Astrocyte of the hippocampus (primary cell): ENCODE measurements at places on chromosomes 12 and 14.
A peak's percentile ranks its signal among the peaks of the same experiment; 100 is the strongest.

GRCh38 chr14:55588259-55588699 lies 8.3 kb downstream of the KTN1 start:
- no peak for DNase-seq

GRCh38 chr12:21526053-21526452 lies at the start of gene SPX:
SPX (plus strand) TSS chr12:21526296; CDS start chr12:21526473, 177 bp downstream.
- DNase-seq = no peak

DNA sequence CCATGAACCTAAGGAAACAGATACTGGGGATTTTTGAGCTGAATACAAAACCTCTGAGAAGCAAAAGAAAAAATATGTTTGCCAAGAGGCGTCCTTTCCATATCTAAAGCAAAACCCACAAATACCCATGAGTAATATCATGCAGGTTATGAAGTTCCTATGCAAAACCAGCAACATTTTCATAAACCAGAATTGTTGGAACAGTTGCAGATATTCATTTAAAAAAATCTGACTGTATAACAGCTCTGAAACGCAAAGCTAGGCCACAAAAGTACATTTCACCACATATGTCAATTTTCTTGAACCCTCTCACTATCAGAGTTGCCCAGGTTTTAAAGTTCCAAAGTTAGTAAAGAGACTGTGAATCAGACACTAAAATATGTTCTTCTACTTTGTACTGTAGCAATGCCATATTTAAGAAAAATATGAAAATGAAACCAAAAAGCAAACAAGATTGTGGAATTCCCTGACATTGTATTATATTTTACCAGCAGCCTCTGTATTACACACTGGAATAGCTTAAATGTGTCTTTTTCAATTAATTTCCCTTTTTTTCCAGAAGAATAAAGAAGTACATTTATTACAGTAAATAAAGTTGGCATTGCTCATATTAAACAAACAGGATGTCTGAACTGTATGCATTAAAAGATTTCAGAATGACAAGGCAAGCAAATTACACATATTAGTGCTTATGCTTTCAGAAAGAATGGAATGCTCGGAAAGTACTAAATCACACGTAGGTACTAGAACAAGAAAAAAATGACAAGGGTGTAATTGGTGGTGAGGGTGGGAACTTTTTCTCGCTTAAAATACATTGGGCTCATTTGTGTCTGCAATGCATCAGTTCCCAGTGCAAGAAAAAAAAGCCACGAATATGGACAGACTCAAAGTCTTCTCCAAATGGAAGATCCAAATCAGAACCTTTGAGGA lies 33.6 kb upstream of the HIF1A start:
- DNase-seq = peak; percentile 34

DNA sequence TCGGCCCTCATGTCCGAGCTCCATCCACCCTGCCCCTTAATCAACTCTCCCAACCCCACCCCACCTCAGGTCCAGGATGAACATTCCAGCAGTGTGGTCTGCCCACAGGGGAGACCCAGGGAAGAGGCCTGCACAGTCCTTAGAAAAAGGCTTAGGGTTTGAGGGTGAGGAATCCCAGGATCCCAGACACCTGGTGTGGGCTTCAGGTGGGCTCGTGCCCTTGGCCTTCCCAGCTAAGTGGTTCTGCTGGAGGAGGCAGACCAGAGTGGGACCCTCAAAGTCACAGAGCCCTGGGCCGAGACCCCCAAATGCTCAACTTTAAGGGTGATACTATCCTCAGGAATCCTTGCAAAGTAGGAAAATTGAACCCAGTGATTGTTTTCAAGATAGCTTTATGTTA lies 25.4 kb upstream of the PPP2R5C start:
- DNase-seq = no peak

GRCh38 chr12:85357609-85358008 lies 77.6 kb downstream of the ALX1 start:
- DNase-seq = no peak

- no peak for DNase-seq
Observed at GRCh38 chr14:46300765-46301164, 350.8 kb downstream of the RPL10L start.

DNA sequence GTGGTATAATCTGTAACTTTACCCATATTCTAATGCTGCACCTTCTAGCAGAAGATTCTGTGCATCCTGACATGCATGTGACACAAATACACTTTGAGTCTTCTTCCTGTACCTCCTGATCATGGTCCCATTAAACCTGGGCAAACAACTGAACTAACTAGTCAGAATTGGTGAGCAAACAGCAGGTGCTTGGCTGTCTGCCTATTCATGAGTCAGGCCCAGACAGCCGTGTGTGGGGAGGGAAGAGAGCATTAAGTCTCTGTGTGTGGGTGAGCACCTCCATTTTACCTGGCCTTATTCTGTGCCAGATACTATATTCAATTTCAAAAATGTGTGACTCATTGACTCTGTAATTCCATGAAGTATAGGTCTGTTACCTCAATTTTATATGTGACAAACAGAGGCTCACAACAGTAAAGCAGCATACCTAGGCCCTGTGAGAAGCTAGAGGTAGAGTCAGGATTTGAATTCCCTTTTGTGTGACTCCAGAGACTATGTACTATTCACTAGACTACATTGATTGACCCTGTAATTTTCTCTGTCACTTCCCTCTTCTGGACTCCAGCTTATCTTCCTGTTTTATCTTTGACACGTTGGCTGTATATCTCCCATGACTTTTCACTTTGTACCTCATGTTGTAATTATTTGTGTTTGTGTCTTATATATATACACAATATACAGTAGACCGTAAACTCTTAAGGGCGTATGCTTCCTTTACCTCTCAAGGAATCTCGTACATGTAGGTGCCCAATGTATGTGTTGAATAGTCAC lies 32.2 kb downstream of the SUSD6 start:
- peak; percentile 76 for DNase-seq

DNA sequence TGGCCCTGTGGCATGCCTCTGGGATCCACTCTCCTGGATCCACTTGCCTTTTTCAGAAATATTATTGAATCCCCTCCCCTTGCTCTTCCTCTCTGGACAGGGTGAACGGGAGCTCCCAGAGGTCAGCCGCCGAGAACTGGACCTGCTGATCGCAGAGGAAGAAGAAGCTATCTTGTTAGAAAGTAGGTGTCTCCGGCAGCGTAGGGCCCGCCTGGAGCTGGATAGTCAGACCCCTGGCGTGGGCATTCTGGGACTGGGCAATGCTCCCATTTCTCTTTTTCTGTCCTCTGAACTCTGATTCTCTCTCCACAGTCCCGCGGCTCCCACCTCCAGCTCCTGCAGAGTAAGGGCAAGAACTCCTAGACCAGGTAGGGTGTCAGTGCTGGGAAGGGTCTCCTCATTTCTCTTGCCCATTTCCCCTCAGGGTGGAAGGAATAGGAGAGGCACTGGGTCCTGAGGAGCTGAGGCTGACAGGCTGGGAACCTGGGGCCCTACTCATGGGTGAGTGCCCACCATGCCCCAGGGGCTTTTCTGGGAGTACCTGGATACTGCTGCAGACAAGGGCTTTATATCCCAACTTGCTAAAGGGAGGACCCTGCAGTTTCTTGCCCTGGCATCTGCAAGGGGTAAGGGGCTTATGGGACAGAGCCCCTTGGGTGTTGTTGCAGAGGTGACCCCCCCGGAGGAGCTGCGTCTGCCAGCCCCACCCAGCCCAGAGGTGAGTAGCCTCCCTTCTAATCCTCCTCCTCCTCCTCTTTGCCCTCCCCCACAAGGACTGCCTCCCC lies 5.4 kb downstream of the REC8 start:
- no peak for DNase-seq

DNA sequence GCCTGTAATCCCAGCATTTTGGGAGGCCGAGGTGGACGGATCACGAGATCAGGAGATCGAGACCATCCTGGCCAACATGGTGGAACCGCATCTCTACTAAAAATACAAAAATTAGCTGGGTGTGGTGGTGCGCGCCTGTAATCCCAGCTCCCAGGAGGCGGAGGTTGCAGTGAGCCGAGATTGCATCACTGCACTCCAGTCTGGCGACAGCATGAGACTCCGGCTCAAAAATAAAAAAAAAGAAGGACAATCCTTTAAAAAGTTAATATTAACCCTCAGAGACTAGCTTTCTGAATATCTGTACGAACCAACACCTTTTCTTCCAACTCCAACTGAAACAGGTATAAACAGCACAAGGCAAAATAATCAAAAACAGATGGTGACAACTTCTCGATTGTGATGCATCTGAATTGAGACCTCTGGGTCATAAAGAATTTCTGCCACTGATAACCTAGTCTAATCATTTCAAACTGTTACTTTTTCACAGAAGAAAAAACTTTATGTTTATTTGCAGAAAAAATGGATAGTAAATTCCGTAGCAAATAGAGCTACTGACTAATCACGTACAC lies 27.8 kb downstream of the CLIP1 start:
- peak; percentile 7 for DNase-seq

DNA sequence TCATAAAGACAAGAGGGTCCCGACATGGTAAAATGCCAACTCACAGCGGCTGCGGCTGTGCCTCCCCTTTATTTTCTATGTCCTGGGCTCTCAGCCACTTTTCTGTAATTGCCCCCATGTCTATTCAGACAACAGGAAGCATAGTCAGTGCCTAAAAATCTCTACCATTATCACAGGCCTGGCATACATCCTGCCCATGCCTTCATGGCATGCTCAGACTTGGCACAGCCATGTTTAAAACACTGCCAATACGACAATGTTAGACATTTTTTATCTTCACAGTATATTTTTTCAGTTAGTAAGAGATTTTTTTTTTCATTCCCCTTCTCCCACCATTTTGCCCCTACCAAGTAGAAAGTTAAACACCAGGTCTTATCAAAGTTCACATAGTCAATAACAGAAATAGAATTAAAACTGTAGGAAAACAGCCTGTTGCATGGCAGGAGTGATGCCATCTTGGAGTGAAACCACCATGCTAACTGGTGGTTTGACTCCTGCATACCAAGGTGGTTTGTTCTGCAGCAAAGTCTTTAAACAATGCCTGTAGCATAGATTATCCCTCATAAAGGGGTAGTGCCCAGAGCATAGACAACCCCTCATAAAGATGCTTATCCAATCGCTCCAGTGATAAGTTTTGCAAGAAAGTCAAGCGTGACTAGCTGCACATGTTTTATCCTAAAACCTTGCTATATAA lies 18.9 kb upstream of the CERS5 start:
- DNase-seq = peak; percentile 81
